ENCODE measurements at places on chromosomes 4 and X. TPM values are rescaled to one million over a fixed set of nuclear protein-coding genes. Genes with fewer than 3 reads are reported as not detected.

The ARMCX5 gene
- total RNA-seq: 9.6 TPM

DNA sequence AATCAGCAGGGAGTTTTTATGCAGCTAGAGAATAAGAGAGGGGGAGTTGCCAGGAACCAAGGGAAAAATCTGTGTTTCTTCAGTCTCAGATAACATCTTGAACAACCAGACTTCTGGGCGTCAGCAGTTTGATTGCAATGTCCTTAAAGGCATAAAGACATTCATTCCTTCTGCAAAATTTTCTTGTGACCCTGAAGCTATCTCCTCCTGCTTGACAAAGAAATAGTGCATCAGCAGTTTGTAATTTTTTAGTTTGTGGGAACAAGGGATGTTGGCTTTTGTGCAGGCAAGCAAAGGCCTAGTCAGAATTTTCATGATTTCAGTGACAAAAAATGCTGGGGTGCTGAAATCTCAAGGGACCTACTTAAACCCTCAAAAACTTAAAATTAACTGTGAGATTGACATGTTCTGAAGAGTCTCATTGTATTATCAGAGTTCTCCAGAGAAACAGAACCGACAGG lies 125.8 kb upstream of the UNC5C start:
- no peak overlapping the region for H3K4me3 ChIP-seq
- no peaks in the 10 kb centered on the region for H3K36me3 ChIP-seq

DNA sequence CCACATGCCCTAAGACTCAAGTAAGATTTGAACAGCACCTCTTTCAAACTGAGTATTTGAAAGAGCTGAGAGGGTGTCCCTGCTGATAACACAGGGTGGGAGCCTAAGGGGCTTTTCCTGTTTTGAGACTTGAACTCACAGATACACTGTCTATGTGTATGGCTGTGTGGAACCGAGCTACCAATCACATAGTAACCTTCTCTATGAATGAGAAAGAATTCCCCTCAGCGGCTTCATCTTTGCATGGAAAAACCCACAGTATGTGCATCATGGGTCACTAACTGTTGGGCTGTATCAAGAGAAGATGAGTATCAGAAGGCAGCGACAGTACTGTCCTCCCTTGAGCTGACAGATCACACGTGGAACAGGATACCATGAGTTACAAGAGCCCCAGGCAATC lies 336.3 kb downstream of the AFF2 start:
- no peaks in the 10 kb centered on the region for H3K36me3 ChIP-seq
- no peak for DNase-seq
- no peak overlapping the region for H3K4me3 ChIP-seq
- H3K27ac ChIP-seq: no peak overlapping the region
- no peaks in the 10 kb centered on the region for H3K4me1 ChIP-seq
- no peaks in the 10 kb centered on the region for H3K27me3 ChIP-seq

The IL2 gene
- not detected for total RNA-seq

The RHOH gene
- 1.8 TPM for total RNA-seq

GRCh38 chrX:139936259-139936658 lies 3.4 kb upstream of the ATP11C start:
- DNase-seq: no peak
- no peak overlapping the region for H3K27ac ChIP-seq
- no peak overlapping the region for H3K4me3 ChIP-seq
- H3K36me3 ChIP-seq: no peaks in the 10 kb centered on the region

Data from liver (tissue), 10 donors.